ENCODE measurements at places on chromosomes 13 and 19. TPM values are rescaled to one million over a fixed set of nuclear protein-coding genes. Genes with fewer than 3 reads are reported as not detected.

DNA sequence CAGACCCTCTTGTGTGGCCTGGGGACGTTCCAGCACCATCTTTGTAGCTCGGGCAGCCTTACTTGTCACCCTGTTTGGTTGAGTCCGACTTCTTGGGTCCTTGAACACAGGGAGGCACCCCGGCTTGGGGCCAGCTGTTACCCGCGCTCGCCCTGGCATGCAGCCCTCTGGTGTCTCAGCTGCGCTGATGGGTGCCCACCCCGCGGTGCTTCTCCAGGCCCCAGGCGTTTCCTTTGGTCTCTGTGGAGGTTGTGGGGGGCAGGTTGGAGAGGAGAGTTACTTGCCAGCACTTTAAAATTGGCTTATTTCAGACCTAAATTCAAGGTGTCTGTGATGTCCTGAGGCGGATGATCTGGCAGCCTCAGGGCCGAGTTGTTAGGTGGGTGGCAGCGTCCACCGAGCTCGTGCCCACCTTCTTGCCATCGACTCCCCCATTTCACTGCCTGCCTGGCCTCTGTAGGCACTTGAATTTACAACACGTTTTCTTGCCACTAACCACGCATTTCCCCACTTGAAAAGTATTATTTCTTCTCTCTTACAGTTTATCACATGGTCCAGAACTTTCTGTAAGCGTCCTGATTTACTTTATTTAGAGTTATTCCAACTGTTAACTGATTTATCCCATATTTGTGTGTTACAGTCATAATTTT, 16.9 kb downstream of the UBAC2 start:
- no peak for DNase-seq

DNA sequence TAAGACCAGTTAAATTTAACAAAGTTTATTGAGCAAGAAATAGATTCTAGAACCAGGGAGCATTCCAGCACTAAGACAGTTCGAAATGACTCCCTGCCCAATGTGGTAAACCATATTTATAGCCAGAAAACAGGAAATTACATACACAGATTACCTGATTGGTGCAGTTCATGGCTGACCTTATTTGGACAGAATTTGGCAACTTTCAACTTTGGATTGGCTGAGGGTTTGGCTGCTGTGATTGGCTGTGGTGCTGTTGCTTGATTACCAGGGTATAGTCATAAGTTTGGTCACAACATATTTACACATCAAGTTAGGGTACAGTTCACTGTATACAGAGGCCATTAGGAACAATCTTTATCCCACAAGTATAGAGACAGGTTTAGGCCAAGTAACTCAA, 984.8 kb upstream of the MIR17HG start:
- DNase-seq: no peak

DNA sequence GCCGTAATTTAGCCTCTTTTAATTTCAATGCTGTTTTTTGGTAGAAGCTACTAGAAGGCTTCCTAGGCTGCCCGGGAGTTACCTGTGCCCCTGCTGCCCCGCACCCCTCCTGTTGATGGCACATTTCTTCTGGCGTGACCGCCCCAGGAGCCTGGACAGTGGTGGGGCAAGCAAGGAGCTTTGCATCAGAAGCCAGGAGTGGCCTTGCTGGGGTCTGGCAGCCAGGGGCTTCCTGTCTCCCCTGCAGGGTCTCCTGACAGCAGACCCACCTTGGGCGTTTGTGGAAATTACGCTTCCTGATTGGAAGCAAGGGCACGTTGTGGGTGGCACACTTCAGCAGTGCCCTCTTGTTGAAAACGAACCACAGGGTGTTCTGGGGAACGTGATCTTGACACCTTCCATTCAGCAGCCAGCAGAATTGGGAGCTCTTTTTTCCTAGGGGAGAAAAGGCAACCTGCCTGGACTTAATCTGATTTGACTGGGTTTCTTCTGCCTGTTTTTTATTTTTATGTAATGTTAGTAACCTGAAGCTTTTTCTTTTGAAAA, 90.0 kb upstream of the TEX29 start:
- DNase-seq: no peak

DNA sequence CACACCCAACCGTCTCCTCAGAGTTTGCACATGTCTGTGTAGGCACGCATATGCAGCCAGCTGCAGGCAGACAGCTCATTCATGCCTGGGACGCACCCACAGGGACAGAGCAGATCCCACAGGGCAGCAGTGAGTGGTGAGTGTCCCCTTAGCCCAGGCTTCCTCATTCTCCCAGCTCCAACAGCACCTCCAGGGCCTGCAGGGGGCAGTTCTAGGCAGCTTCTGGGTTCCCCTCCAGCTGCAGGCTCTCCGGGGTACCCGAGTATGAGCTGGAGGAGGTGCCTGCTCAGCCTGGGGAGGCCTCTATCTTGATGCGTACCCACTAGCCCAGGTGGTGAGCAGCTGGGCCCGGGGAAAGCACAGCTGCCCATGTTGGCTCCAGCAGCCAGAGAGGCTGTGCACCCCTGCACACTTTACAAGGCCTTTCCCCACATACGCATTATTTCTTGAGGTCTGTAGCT, 1.3 kb upstream of the SHANK1 start:
- no peak for DNase-seq

GRCh38 chr19:58330458-58330857, 3.7 kb downstream of the ZSCAN22 start:
- DNase-seq: peak; percentile 75

- DNase-seq: no peak
These were observed 4.8 kb downstream of the F2RL3 start for GRCh38 chr19:16893686-16893989.

GRCh38 chr19:13428352-13428751, 77.9 kb downstream of the CACNA1A start:
- DNase-seq: no peak

DNA sequence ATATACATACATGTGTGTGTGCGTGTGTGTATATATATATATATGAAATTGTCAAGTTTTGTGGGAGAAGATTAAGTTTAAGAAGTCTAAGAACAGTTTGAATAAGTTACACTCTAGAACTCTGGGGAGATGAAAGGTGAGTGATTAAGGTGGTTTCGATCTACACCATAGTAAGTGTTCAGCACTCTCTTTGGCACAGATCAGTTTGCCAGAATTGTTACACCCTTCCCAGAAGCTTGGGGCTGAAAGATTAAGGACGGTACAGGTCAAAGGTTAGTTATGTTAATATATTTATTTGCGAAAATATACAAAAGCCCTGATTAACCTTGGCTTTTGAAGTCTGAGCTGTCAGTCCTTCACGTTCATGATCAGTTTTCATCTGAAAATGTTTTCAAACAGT, 309.1 kb downstream of the KLF5 start:
- no peak for DNase-seq

The ZNF534 gene
- total RNA-seq: not detected

Measured in Panc1 (cell line).